CD8-positive, alpha-beta T cell (primary cell): ENCODE measurements at places on chromosomes 3 and 15.

DNA sequence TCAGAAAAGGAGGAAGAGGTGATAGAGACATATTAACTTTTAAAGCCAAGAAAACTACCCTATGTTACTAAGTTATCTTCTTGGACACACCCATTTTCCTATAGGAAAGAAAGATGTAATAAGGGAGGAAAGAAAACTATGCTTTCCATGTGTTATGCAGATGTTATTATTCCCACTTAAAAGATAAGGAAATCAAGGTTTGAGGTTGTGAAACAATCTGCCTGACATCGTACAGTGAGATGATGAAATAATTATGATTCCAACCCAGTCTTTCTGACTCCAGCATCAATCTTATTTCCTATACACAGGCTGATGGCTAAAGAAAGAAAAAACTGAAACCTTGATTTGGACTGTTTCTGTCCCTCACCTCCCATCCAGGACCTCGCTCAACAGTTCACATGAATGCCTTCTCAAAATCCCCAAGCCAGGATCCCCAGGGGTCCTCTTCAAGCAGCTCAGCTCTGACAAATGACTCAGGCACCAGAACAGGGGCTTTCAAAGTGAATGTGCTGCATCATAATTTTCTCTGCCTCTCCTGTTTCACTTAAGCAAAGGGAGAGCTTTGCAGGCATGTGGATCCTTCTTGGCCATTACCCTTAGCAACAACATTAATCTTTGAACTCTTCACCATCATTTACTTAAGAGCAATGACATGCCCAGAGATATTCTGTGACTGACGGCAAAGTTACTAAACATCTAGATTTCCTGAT, 12.4 kb upstream of the EID1 start:
- DNase-seq, result no peak

DNA sequence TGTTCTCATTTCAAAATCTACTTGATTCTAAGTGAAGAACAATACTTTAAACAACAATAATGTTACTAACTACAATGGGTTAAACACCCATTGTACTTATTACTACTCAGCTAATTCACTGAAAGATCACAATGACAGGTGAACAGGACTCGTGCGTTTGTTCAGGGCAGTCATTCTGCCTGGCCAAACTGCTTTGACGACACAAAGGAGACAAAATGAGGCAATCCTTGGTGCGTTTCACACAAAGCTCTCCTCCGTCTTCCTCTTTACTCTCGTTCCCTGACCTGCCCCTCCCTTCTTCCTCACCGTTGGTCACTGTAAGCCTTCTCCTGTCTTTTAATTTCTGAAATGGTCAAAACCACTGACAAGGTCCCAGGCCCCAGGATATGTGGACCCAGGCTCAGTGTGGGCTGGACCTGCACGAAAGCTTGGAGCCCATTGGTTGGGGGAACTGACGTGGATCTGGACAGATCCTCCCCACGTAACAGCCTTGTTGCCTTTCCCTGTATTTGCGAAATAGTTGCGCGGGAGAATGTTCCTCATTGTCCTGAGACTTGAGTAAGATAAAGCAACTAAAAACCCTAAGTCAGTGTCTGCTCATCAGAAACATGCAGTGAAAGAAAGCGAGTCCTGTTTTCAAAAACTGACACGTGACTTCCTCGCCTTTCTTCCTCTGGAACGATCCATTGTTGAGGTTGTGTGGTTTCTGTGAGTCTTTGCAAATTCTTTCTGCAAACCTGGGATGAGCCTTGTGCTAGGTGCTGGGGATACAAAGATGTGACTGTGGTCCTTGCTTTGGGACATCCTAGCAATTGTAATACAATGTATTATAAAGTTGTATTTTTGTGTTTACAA, 147.1 kb upstream of the RGMA start:
- DNase-seq, result no peak

- no peak for DNase-seq
Observed at GRCh38 chr3:197960694-197961581, 921 bp downstream of the LMLN start.

DNA sequence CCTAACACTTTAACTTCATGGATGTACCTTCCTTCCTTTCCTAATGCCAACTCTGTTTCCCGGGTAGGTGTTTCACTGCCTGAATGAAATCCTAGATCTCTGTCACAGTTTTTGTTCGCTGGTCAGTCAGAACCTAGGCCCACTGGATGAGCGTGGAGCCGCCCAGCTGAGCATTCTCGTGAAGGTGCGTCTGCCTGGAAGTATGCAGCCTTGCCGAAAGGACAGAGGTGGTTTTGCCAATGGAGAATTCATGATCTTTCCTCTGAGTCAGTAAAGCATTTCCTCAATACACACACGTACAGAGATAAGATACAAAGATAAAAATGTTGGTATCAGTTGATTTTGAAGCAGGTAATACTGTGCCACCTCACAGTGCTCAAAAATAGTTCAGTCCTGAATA, 32.7 kb downstream of the TUBGCP4 start:
- no peak for DNase-seq

GRCh38 chr3:52313774-52314188, 2.3 kb upstream of the DNAH1 start:
- no peak for DNase-seq

- no peak for DNase-seq
Observed at GRCh38 chr15:75809986-75810750, 33.1 kb upstream of the UBE2Q2 start.

- DNase-seq, result no peak
Observed at GRCh38 chr15:100735129-100736053, 133.0 kb downstream of the ASB7 start.

DNA sequence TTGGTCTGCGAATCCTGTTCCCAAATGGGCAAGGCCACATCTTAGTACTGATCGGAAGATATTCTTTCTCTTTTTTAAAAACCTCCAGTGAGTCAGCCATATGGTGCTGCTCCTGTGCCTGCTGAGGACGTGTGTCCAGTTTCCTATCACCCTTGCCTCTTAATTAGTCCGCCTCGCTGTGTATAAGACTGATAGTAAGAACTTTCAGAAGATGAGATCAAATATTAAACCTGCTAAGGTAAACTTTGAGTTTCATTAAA, 612 bp downstream of the UBA5 start:
- no peak for DNase-seq

DNA sequence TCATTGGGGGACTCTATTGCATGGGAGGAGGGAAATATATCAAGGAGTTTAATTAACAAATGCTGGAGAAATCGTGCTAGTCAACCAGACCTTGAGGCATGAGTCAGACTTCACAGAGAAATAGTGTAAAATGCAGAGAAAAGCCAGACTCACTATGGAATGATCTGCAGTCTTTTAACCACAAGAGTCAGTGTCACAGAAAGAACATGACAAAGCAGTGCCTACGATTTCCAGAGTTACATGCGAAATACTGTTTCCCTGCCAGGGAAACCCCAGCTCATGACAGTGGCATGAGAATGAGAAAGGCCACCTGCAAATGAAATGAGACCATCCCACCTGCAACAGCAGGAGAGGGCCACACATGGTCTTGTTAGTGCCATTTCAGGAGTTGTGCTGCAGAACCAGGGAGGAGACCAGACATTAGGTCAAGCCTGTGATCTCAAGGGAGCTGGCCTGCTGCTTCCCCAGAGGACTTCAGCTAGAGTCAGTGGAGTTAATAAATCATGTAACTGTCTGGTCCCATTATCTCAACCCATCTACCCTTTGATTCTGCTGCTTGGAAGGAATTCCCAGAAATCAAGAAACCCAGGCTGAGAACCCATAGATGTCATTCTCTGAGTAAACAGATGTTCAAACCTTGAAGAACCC, 79.0 kb downstream of the ERC2 start:
- no peak for DNase-seq

DNA sequence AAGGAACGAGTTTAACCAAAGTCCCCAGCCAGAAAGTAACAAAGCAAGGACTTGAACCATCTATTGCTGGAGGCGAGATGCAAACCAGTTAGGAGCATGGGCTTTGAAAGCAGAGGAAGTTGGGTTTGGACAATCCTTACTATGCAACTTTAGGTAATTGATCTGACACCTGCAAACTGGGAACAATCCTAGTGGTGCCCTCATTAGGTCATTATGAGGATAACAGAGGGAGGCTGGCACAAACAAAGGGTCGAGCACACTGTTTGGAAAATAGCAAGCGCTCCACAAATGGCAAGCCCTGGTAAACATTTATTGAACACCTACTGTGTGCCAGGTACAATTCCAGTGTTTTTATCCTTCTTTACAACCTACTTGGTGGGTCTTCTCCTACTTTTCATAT, 45.6 kb downstream of the WNT5A start:
- DNase-seq, result no peak

- no peak for DNase-seq
Observed at GRCh38 chr3:166526881-166527280, 689.7 kb upstream of the BCHE start.

DNA sequence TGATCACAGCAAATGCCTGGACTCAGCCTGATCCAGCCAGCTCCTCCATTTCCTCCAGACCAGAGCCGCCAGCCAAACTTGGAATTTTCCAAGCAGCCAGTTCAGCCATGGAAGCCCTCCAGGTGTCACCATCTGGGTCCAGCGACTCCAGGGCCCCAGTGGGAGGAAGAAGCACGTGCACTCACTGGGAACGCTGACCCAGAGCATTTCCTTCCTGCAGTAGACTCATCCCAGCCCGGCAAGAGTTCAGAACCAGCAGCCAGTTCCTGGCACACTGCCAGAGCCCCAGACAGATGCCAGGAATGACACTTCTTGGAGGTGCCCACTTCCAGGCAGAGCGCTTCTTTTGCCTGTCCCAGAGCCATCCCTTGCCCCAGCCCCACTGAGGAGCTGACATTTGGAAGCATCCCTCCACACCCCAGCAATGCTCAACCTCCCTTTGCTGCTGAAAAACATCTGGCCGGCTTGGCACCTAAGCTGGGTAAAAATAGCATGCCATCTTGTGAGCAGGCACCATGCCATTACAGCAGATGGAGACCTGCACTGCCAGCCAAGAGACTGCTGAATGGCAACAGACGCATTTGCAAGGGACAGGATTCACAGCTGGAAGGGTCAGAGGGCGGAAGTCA, 460.3 kb upstream of the PROK2 start:
- no peak for DNase-seq

GRCh38 chr15:65278480-65278879, 8.2 kb downstream of the PARP16 start:
- DNase-seq, result no peak

- DNase-seq, result no peak
Observed at GRCh38 chr3:49733551-49733950, 9.8 kb upstream of the GMPPB start.

DNA sequence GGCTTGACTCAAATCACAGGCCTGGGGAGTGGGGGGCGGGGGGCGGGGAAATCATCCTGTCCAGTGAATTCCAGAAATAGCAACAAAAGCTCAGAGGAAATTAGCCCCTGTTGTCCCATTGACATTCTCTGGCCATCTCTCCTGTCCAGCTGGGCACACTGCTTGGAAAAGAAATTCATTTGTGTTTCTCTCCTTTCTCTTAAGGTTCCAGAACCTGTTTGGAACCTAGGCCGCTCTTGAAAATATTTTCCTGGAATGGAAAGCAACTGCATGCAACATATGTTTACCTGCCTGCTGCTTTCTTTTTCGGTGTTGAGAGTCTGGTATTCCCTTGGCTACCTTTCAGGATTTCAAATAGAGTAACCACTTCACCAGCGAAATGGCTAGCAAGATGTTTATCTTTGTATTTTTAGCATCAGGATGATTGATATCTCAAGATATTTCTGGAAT, 169.0 kb downstream of the GHSR start:
- DNase-seq, result no peak
